ENCODE measurements at places on chromosomes 5 and 9.

DNA sequence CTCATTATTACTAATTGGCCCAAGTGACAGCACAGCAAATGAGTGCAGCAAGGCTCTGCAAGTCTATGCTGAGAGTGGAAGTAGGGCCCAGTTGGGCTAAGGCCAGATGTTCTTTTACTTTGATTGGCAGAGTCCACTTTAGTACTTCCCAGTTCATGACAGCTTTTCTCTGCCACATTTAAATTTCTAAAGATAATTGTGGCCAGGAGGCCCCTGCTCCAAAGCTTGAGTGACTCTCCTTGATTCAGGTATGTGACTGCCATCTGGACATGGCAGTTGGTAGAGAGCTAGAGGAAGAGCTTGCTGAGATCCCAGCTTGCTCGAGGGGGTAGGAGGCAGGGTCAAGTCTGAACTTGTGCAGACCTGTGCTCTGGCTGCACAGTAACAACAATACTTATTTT is 154.1 kb downstream of the CARTPT start:
- no peak for DNase-seq

- DNase-seq: no peak
Measured at GRCh38 chr5:83204651-83205050, 127.3 kb downstream of the XRCC4 start.

DNA sequence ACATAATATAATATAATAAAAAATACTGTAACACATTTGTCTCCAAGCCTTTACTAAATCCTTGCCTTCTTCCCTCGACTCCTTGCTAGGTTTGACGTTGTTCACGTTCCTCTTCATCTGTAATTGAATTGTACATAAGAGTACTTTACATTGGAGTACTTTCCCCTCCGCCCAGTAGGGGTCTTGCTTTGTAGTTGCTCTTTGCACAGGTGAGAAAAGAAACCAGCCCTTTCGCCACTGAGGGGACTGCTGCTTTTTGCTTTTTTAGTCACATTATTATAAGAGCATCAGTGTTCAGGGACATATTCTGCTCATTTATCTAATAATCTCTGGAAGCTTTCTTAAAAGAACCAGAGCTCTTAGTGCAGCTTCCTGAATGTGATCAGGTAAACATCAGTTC is 115.0 kb downstream of the CETN3 start:
- no peak for DNase-seq

DNA sequence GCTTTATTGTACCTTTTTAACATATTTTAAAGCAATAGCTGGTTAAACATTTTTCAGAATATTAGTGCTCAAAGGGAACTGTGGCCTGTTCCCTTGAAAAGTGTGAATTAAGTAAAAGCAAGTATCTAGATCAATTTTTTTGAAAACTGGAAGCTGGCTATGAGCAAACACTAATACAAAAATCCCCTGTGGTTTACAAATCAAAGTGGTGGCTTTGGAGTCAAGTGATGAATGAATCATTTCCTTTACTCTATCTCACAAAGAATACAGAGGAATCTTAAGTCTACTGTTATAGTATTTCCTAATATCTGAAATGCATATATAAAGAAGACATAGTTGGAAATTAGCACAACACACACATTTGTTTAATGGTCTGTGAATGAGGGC is 212.4 kb upstream of the C9orf72 start:
- no peak for DNase-seq

DNA sequence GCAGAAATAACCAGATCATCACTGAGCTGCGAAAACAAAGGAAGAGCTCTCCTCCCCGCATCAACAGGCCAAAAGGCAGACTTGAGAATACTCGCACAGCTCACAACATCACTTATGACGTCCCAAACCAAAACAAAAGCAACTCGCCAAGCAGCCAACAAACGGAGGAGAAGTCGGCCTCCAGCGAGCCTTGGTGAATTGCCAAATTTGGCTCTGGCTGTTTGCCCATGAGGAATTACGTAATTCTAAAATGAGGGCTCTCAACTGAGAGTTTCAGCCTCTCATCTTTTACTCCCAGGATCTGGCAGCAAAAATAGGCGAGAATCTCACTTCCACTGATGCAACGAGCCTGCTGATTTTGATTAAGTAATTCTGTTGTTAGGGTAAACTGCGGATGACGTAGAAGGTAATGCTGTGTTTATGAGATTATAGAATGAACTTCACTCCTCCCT is 51.7 kb upstream of the SEMA6A start:
- no peak for DNase-seq

GRCh38 chr5:67998709-67999261 is 216.8 kb upstream of the PIK3R1 start:
- no peak for DNase-seq

DNA sequence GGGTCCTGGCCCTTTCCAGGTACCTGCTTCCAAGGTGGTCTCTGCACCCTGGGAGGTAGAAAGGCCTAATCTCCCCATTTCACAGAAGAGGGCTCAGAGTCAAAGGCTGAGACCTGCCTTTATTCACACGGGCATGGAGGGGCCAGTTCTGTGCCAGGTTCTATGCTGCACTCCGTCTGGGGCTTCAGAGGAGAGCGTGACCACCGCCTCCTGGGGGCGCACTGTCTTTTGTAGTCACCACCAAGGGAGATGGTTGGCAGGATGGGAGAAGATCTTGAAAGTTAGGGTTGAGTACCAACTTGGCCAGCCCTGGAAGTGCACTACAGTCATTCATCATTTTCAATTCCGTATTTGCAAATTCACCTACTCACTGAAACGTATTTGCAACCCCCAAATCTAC is 23.7 kb upstream of the PRDM12 start:
- no peak for DNase-seq

DNA sequence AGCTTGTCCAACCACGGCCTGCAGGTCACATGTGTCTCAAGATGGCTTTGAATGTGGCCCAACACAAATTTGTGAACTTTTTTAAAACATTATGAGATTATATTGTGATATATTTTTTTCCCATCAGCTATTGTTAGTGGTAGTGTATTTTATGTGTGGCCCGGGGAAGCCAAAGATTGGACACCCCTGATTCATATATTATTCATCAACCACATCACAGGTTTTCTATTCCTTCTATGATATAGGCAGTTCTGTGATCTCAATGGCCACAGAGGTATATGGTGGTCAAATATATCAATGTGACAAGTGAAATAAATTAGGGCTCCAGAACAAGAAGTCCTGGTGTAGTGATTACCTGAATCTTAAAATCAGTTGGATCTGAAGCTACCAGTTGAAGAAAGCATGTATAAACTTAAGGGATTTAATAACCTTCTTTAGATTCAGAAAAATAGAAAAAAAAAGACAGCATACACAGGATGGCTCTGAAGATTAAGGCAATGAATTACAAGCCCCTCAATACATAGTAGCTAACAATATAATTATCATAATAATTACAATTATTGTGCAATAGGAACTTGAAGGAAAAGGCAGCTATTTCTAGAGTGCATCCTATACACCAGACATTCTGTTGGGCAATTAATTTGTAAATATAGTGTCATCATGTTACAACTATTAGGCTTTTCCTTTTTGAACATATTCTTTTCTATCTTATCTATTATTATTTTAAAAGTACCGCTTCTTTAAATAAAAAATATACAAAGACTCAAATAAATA is 530.4 kb upstream of the PTPRD start:
- no peak for DNase-seq

DNA sequence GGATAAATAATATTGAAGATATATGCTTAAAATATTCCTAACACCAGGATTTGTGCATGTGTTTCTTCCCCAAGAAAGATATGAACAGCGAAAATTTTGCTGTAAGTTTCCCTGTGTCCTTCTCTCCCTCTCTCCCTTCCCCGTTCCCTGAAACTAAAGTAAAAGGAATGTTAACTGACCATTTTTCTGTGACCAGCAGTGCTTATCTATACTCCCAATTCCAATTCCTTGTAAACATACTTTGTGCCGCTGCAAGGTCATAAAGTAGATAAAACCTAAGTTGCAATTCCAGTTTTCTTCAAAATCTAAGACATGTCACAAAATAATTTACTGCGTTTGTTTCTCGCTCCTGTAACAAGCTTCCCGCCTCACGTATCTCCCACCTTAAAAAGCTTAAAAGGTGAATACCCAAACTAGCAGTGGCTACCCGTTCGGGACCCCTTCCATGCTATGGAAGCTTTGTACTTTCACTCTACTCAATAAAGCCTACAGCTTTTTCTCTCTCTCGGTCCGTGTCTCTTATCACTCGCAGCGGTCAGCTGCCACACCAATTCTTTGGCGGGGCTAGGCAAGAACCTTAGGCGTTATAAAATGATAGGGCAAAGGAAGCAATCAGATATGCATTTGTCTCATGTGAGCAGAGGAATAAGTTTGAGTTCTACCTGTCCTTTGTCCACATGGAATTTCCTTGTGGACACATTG is 1798.0 kb downstream of the EFNA5 start:
- no peak for DNase-seq

- DNase-seq: no peak
Measured at GRCh38 chr5:172828911-172829431, 5.1 kb upstream of the ERGIC1 start.

GRCh38 chr9:96232539-96233241 is 69.3 kb downstream of the HSD17B3 start:
- peak; percentile 45 for DNase-seq

DNA sequence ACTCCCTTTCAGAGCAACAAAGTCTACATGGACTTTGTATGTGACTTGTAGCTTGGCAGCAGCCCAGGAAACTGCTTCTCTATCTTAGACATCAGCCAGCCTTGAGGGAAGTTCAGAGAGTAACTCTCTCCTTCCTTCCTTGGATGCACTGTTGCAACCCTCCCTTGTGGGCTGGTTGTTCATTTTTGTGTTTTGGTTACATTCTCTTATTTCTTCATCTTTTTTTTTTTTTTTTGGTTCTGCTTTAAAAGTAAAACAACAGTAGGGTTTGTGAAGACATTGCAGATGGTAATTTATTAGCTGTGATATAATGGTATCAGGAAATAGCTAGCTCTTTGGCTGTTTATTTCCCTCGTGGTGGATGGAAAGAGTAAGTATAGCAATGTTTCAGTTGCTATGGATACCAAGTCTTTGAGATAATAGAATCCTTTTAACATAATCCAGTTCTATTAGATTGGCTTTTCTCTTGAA is 97.9 kb upstream of the MAMDC2 start:
- DNase-seq: no peak
